ENCODE measurements at places on chromosomes 4 and X. TPM values are rescaled to one million over a fixed set of nuclear protein-coding genes. Genes with fewer than 3 reads are reported as not detected.

- DNase-seq, result no peak
Measured at GRCh38 chr4:131026771-131027170, 1930.8 kb downstream of the C4orf33 start.

GRCh38 chr4:181959121-181959520 lies 284.1 kb upstream of the TENM3 start:
- DNase-seq, result no peak

GRCh38 chr4:91116861-91117260 lies 989.7 kb downstream of the CCSER1 start:
- DNase-seq, result no peak

DNA sequence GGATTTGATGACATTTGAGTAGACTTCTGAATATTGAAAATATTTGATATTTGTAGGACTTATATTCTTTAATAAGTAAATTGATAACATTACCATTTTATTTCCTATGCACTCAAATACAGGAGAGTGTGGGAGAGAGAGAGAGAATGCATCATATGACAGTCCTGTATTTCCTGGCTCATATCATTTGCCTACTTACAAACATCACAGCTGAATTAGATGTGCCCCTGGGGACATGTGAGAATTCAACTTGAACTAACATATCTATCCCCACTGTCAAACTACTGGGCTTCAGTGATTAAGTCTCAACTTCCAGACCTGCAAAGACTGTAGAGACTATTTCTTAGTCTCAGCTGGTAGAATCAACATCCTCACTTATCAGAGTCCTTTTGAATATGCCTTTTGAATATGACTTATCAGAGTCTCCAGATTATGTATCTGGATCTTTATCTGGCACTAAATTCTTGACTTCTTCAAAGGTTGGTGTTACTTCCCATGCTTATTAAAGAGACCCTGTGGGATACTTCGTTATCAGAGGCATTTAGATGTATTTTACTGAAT lies 75.5 kb downstream of the PABPC4L start:
- no peak for DNase-seq

The TRAM1L1 gene
- 0.19 TPM for total RNA-seq

All from activated T-cell treated with anti-CD3 and anti-CD28 coated beads, Interleukin-2, amount 50 U/mL, for 72 hours (primary cell).